ENCODE measurements at places on chromosomes 13 and 19.

DNA sequence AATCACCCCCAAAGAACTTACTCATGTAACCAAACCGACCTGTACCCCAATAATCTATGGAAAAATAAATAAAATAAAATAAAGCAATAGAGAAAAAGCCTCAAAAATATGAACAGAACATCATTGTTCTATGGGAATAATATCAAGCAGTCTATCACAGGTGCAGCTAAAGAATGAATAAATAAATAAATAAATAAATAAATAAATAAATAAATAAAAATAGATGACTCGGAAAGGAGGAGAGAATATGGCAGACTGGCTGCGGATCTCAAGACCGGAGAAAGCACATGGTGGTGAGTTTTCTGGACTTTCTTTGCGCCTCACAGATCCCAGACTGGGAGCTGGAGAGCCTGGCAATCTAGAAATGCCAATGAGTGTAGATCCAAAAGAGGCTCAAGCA, 22.4 kb upstream of the CEACAM20 start:
- DNase-seq: no peak

DNA sequence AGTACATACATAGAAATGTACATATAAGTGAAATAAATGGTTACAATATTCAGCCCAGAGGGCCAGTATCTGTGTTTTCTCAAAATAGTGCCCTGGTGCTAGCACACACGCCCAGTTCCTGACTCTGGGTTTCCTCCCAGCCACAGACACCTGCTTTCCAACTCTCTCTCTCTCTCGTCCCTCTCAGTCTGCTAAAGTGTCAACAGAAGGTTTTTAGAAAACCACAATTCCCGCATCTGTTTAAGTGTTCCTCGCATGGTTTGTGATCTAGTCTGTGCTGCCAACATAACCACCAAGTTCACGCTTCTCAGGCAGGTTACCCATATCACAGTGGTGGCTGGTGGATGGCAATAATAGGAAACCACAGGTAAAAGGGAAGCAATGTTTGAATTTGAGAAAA, 17.8 kb upstream of the UPF3A start:
- DNase-seq: no peak

GRCh38 chr19:10262771-10263170, 8.1 kb upstream of the ICAM1 start:
- DNase-seq: no peak

GRCh38 chr13:53800011-53800410, 771.4 kb downstream of the OLFM4 start:
- DNase-seq: no peak

- DNase-seq: no peak
Measured at GRCh38 chr19:35911173-35911572, 3.1 kb upstream of the TYROBP start.

GRCh38 chr19:9735986-9736385, 32.6 kb downstream of the ZNF846 start:
- no peak for DNase-seq

DNA sequence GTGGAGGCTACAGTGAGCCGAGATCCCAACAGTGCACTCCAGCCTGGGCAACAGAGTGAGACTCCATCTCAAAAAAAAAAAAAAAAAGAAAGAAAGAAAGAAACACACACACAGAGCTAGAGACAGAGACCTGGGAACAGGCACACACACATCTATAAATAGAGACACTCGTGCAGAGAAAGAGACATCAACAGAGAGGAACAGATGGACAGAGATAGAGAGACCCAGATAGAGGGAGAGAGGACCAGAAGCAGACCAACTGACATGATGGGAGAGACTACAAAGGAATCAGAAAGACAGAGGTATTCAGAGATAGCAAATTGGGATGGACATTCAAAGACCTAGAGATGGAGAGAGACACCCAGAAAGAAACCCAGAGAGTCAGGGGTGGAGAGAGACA, 2.1 kb upstream of the CA11 start:
- DNase-seq: no peak

- no peak for DNase-seq
Measured at GRCh38 chr19:13370948-13371347, 135.3 kb downstream of the CACNA1A start.

GRCh38 chr13:42906257-42906656, 85.8 kb downstream of the EPSTI1 start:
- no peak for DNase-seq

DNA sequence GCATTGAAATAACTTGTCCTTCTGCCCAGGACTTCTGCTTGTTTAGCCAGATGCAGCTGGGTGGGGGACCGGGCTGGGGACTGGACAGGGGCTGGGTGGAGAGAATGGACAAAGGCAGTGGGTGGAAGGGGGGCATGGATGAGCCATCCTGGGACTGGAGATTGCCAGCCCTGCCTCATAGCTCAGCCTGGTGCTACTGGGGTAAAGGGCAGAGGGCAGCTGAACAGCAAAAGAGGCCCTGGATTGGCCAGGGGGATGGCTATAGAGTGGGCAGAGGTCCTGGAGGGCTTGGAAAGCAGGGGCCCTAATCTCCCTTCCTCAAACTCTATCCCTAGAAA, 17.7 kb upstream of the PLAUR start:
- no peak for DNase-seq

DNA sequence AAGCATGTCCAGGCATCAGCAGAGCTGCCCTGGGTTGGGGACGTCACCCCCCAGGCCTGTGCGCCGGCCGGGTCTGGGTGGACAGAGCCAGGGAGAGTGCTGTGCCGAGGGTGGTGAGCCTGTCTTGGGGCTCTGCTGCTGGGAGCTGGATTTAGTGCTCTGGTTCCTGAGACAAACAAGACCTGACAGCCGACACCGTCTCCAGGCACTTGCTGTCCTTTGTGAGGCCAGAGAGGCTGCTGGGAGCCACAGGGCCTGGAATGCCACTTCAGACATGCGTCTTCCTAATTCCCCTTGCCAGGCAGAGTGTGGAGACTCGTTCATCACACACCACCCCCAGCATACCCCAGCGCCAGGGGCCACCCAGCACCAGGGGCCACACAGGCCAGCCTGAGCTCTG, 165.8 kb downstream of the KDM4B start:
- no peak for DNase-seq

DNA sequence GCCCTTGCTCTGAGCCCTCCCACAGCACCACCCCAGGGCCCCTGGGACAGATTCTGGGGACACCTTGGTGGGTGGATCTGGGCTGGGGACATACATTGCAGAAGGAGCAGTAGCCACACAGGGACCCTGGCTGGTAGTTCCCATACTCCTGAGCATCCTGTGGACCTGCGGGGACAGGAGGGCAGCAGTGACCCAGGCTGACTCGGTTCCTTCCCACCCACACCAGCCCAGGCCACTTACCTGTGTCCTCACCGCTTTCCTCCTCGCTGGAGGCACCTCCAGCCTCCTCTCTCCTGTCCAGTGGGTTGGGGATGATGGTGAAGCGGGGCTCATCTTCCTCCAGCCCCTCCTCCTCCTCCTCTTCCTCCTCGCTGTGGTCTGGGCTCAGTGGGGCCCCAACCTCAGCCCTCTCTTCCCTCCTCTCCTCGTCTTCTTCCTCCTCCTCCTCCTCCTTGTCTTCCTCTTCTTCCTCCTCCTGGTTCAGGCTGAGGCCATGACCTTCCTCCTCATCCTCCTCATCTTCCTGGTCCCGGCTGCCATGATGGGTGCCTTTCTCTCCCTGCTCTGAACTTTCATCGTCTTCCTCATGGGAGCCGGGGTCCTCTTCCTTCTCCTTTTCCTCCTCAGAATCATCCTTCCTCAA, 1.9 kb downstream of the HRC start:
- no peak for DNase-seq

- no peak for DNase-seq
Measured at GRCh38 chr13:60078226-60078625, 85.5 kb downstream of the DIAPH3 start.

- DNase-seq: no peak
Measured at GRCh38 chr13:27177852-27178251, 6.2 kb upstream of the USP12 start.

DNA sequence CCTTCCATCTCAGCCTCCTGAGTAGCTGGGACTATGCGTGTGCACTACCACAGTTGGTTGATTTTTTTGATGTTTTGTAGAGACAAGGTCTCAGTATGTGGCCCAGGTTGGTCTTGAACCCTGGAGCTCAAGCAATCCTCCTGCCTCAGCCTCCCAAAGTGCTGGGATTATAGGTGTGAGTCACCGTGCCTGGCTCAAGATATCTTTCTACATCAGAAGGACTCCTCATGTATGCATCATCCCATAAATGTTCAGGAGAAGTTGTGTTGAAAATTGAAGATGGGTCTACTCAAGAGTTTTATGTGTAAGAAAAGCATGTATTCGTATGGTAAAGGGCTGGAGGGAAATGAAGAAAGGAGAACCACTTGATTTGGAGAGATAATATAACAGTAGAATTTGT, 71.8 kb upstream of the STK24 start:
- DNase-seq: no peak

GRCh38 chr19:16791942-16792341, 37.3 kb upstream of the SIN3B start:
- DNase-seq: no peak

DNA sequence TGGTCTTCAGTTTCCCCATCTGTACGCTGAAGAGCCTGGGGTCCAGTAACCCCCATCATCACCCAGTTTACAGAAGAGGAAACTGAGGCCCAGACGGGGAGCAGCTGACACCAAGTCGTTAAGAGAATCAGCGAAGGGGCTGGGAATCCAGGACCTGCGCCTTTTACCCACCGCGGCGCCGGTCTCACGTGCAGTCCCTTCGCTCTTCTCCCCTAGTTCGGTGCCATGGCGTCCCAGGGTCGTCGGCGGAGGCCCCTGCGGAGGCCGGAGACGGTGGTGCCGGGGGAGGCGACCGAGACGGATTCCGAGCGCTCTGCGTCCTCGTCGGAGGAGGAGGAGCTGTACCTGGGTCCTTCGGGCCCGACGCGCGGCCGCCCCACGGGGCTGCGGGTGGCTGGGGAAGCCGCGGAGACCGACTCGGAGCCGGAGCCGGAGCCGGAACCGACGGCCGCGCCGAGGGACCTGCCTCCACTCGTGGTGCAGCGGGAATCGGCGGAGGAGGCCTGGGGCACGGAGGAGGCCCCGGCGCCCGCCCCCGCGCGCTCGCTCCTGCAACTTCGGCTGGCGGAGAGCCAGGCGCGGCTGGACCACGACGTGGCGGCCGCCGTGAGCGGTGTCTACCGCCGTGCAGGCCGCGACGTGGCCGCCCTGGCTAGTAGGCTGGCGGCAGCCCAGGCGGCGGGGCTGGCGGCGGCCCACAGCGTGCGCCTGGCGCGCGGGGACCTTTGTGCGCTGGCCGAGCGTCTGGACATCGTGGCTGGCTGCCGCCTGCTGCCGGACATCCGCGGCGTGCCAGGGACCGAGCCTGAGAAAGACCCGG, 698 bp downstream of the BLOC1S3 start:
- peak; percentile 56 for DNase-seq

GRCh38 chr19:49114630-49115363, 627 bp downstream of the LIN7B start:
- DNase-seq: peak; percentile 65

GRCh38 chr19:41813911-41814310, 17.5 kb downstream of the CEACAM3 start:
- DNase-seq: no peak

DNA sequence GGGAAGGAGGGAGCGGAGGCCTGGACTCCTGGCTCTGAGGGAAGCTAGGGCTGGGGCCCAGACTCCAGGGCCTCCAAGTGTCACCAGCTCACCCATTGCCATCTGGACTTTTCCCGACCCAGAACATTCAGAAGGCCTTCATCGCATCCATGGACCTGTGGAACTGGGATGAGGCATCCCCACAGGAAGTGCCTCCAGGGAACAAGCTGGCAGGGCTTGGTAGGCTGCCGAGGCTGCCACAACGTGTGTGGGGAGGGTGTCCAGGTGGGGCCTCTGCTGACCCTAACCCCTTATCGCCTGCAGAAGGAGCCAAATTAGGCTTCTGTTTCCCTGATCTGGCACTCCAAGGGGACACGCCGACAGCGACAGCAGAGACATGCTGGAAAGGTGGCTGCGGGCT, 767 bp downstream of the ETV2 start:
- no peak for DNase-seq

GRCh38 chr13:62847520-62847919, 1431.9 kb upstream of the PCDH20 start:
- no peak for DNase-seq

DNA sequence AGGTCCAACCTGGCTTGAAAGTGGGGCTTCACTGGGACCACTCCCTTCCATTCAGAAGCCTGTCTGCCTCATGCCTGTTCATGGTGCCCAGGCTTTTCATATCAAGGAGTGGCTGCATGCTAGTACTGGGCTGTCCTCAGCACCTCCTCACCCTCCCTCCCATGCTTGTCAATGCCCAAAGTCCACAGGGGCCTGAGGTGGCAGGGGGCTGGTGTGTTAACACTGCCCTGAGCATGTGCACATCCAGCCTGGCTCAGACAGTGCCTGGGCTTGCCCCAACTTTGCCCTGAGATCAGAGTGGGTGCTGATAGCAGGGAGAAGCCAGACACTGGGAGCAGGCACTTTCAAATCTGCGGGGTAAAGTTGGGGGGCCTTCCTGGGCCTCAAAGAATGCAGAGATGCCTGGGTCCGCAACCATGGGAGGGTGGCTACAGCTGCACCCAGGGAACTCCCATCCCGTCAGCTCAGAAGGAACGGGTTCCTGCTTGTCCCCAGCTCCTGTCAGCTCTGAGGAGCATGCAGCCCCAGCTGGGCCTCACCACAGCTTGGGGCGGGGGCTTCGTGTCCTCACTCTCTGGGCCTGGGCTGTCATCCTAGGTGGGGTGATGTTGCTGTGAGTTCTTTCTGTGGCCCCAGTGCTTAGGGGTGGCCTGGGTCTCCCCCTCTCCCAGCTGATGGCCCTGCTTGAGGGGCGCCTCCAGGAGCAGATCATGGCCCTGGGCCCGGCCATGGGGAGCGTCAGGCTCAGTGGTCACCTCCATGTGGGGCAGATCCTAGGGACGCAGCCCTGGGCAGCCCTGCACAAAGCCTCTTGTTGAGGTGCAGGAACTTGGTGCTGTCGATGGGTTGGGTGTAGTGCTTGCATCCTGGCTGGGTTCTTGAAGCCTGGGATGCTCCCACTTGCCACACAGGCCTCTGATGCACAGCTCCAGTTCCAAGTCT, 830.6 kb upstream of the SLITRK5 start:
- no peak for DNase-seq

DNA sequence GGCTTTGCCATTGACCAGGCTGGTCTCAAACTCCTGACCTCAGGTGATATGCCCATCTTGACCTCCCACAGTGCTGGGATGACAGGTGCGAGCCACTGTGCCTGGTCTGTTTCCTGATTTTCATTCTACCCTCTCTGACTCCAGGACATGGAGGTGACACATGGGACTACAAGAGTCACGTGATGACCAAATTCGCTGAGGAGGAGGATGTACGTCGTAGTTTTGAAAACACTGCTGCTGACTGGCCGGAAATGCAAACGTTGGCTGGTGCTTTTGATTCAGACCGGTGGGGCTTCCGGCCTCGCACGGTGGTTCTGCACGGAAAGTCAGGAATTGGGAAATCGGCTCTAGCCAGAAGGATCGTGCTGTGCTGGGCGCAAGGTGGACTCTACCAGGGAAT, 40.2 kb downstream of the NLRP5 start:
- no peak for DNase-seq

DNA sequence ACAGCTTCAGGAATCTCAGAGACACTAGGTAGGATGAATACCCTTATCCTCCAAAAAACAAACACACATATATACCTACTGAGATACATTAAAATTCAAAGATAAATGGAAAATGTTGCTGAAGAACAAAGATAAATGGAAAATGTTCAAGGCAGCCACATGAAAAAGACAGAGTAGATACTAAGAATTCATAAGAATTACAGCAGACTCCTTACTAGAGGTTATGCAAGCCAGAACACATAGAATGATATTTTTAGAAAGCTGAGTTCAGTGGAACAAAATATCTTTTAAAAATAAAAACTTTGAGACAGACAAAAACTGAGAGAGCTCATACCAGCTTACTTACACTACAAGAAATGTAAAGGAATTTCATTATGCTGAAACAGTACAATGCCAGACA, 35.6 kb downstream of the UCHL3 start:
- no peak for DNase-seq

- DNase-seq: no peak
Measured at GRCh38 chr13:112158961-112159360, 92.0 kb downstream of the SOX1 start.

All from AG08396 (cell line).